CD4-positive, alpha-beta T cell treated with Interleukin-4 for 1 hour (primary cell): ENCODE measurements at places on chromosomes 1 and 21.

DNA sequence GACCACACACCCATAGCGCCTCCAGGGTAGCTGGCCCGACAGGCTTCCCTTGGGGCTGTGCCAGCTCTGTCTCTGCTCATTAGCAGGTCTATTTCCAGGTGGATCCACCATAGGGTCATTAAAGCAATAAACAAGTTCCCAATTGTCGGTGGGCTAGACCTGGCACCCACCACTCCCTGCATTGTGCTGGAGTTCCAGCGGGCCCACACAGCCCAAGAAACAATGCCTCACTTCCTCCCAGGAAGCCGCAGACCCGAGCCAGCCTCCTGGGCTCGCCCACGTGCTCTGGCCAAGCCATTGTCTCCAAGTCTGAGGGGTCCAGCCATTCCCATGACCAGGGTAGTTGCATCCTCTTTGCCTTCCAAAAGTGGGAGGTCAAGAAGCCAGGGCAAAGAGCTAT lies 27.5 kb upstream of the SOX13 start:
- no peak for DNase-seq

DNA sequence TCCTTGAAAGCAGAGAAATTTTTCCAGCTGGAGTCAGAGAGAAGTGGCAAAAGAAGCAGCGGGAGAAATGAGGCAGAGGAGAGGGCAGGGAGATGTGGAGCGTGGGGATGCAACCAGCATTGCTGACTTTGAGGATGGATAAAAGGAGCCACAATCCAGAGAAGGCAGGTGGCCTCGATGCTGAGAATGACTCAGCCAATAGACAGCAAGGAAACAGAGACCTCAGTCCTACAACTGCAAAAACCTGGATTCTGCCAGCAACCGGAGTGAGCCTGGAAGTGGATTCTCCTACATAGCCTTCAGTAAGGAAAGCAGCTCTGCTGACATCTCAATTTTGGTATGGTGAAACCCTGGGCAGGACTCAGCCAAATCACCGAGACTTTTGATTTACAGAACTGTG lies 128.9 kb upstream of the ATP1B1 start:
- no peak for DNase-seq

DNA sequence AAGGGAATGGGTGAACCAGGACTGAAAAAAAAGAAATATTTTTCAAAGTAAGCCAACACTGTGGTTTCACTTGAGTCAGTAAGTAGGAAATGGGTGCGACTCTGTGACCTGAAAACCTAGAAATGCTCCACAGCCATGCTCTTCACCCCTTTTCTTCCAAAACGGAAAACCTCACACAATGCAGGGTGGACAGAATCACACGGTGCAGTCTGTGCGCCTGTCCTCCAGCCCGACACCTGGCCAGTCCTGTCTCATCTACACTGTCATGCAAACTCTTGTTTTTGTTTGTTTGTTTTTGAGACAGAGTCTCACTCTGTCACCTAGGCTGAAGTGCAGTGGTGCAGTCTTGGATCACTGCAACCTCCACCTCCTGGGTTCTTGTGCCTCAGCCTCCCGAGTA lies 53.3 kb downstream of the B3GALT5 start:
- no peak for DNase-seq

DNA sequence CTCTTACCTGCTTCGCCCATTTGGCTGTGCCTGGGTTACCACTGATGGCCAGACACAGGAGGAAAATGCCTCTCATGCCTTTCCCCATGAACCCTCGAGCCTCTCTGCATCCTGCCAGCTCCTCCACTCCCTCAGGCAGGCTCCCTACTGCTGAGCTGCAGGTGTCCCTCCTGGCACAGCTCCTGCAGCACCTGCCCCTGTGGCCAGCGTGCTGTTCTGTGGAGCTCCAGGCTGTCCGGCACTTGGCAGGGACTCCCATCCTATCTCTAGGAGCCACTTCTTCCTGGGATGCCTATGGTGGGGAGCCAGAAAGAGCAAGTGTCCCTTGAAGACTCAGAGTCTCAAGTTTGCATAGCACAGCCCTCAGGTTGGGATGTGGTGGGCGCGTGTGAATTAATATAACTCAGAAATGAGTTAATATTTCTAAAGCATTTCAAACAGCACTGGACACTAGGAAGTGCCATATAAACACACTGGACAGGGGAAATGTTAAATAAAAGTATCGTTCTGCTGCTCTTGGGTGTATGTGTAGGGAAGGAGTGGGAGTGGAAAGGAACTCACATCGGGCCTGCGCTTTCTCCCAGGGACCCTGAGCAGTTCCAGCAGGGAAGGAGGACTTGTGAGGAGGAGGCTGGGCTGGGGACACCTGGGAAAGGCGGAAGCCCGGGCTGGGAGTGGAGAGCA lies 2.7 kb downstream of the LRRC71 start:
- DNase-seq, result no peak

- DNase-seq, result no peak
Measured at GRCh38 chr1:46539972-46540371, 11.5 kb downstream of the KNCN start.

DNA sequence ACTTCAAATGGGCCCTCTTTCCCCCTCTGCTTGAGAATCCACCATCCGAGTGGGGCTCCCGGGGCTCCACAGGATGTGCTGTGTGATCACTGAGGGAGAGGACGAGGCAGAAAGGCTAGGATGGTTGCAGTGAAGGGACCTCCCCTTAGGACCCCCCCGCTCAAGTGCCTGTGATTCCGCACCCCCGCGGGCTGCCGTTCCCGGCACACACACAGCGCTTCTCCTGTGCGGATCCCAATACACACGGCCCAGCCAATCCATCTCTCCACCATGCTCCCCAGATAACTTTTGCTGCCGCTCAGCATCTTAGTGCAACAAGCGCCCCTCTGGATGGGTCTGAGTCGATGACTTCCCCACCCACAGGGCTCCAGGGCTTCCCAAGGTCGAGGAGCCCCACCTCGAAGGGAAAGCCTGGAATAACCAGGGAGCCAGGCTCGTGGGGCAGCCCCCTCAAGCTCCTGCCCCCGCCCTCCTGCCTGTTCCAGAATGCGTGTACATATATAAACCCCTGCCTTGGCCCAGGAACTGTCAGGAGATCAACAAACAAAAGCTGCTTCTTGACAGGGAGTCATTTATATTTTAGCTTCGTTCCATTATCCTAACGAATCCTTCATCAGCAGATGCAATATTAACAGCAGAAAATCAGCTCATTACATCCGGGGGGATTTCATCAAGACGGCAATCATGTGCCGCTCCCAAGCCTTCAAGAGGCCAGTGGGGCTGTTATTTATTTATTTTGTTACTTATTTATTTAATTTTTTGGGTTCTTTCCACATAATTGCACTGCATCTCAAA lies 83.7 kb downstream of the CASZ1 start:
- no peak for DNase-seq

DNA sequence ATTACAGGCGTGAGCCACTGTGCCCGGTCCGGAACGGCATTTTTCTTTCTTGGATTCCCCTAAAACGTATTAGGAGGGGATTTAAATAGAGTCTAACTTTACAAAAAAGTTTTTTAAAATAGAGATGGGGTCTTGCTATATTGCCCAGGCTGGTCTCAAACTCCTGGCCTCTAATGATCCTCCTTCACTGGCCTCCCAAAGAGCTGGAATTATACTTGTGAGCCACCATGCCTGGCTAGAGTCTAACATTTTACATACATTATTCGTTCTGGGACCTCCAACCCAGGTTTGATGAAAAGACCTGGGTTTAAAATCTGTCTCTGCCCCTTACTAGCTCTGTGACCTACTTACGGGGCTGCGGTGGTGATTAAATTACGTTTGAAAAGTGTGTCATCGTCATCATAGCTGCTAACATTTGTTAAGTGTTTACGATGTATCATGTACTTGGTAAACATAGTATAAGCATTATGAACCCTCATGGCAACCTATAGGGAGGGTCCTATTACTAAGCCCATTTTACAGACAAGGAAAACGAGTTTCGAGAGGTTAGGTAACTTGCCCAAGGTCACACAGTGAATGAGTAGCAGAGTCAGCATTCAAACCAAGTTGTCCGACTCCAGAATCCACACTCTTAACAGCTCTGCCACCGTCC lies 24.5 kb downstream of the PLEKHM2 start:
- DNase-seq, result no peak

GRCh38 chr1:64050601-64051000 lies 152.8 kb upstream of the UBE2U start:
- DNase-seq, result no peak

DNA sequence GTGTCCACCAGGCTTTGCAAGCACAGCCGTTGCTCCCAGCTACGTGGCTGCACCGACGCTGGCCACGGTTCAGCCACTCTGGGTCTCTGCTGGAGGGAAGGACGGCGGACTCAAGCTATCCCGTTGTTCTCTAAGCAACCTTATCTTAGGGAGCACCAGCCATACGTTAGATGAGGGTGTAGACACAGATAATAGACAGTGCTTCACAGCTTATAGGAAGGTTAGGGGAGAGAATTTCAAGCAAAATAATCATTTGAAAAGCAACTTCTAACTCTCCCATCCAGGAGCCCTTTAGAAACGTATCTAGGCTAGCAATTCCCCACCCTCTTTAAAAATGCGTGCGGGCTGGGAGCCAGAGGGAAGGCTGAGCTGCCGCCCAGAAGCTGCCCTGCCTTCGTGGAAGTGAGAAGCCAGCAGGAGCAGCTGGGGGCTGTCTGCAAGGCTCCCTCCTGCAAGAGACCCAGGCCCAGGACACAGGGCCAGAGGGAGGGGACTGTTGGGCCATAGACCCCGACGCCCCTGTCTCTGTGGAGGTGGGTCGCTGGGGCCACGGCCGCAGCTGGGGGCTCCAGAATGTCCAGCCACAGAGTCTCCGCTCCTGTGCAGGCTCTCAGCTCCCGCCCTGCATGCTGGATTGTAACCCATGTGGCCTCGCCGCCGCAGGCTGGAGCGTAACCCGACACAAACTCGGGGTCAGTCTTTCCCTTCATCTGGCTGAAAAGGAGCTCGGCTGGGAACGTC lies 31.2 kb upstream of the COL6A2 start:
- no peak for DNase-seq

DNA sequence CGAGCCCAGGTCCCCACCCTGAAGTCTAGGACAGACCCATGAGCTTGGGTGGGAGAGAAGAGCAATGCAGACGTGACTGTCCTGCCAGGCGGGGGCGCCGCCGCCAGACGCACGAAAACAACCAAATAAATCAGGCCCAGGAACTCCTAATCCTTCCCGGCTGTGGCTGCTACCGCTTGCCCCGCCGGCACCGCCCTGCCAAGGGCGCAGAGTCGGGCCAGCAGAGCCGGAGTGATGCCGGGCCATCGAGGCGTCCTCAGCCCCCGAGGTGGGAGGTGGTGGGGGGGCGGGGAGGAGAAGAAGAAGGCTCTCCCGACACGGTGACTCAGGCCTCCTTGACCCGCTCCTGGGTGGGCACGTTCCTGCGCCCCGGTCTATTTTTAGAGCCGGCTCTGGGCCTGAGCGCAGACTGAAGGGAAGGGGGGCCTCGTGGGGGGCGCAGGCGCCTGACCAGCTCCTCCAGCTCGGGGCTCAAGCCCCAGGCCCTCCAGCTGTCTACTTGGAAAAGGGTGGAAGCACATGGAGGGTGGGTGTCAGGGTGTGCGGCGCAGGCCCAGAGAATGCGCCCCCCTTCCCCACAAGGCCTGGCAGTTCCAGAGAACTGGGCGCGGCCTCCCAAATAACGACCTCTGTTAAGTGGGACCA lies 10.7 kb upstream of the COL16A1 start:
- peak; percentile 33 for DNase-seq

- DNase-seq, result no peak
Measured at GRCh38 chr1:83883979-83884378, 115.0 kb downstream of the TTLL7 start.

DNA sequence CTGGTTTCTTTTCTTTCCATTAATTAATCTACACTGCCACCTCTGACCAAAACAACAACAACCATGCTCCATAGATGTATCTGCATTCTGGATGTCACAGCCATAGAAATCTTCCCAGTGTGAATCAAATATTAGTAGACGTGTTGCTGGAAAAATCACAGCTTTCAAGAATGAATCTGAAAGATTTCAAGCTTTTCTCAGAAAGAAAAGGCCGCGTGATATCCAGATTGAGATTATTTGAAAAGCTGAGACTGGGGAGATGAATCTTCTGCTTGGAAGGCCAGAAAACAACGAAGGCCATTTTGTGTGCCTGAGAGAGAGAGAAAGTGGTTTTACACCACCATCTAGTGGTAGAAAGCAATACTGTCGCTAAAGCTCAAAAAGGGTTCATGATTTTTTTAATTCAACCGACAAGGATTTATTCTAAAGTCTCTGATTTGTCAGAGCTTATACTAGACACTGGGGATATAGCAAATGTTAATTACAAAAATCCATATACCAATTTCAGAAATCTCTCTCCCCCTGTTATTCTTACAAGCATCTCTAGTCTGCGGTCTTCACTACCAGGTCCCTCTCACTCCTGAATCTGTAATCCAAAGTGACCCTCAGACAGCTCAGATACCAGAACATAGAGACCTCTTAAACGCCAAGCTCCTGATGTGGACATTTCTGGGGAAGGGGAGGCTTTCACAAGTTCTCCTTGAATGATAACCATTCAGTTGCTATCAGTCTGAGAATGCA lies 87.5 kb upstream of the SGIP1 start:
- peak; percentile 49 for DNase-seq

GRCh38 chr1:245585252-245585959 lies 430.6 kb downstream of the KIF26B start:
- no peak for DNase-seq

DNA sequence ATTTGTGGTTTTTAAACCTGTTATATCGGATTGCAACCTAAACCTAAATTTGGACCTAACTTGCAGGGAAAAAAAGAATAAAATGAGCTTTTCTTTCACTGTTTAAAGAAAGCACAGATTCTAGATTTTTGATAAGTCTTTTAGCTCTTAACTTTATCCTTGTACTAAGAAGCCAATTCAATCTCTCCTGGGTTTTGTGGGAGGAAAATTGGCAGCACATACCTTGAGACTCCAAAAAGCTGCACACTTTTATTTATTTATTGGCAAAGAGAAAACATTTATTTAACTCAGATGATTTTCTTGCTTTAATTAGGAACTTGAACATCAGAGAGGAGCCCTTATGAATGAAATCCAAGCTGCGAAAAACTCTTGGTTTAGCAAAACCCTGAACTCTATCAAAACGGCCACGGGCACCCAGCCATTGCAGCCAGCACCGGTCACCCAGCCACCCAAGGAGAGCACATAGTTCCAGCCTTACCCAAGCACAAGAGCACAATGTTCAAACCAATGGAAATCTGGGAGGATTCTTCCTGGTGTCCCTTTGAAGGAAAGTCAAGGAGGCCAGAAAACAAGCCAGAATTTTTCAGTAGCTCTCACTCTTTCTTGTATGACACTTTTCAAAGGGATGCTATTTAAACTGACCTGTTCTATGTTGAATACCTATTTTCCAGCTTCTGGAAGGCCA lies 10.1 kb upstream of the CACYBP start:
- no peak for DNase-seq

DNA sequence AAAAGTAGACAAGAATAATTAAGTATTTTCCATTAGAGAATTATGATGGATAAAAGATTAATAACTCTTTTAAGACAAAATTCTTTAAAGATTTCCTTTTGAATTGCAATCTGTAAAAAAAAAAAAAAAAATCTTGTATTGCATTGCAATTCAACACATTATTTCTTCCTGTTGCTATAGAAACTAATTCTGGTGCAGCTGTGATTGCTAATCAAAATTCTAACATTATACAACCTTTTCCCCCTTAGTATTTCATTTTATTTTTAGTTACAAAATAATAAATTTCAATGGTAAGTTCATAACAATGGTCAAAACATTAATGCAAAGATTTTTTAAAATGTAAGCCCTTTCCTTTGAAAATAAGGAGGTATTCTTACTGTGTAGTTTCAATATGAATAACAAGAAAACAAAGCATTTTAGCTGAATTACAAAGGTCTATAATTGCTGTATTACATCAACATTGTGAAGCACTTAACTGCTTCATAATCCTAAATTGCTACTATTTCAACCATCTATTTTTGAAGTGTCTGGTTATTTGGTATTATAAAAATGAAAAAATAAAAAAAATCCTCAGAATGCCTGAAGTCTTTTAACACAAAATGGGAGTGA lies 135.0 kb downstream of the SYT14 start:
- DNase-seq, result no peak
